ENCODE measurements at places on chromosomes 3 and 15. TPM values are rescaled to one million over a fixed set of nuclear protein-coding genes. Genes with fewer than 3 reads are reported as not detected.

Gene GRK7
- not detected for total RNA-seq

Gene CDC25A
- total RNA-seq = 83.3 TPM

Gene ILDR1
- total RNA-seq = 0.68 TPM

Gene CD200
- total RNA-seq = 51.6 TPM

DNA sequence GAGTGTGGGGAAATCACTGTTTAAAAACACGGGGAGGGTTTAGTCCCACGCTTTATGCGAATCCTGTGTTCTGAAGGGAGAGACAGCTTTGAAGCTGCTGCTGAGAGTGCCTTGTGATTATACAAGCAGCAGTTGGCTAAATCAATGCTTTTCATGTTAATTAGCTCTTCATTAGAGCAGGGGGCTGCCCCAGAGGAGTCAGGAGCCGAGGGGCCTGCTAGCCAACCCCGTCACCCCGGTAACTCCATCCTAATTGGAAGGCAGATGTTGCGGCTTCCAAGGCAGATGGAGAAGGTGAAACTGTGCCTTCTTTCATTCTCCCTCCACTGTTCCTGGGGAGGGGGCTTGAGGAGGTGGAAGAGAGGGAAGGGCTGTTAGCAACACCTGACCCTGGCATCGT lies 92.4 kb upstream of the ANKRD34C start:
- H3K4me3 ChIP-seq = no peak overlapping the region
- H3K27ac ChIP-seq = no peak overlapping the region
- no peaks in the 10 kb centered on the region for H3K4me1 ChIP-seq
- H3K27me3 ChIP-seq = no peaks in the 10 kb centered on the region

- peaks cover 13% of the 10 kb centered on the region for H3K36me3 ChIP-seq
- H3K4me3 ChIP-seq = peak overlapping the region; percentile 39
- H3K27ac ChIP-seq = no peak overlapping the region
Measured at GRCh38 chr15:68666120-68666811, 87.5 kb downstream of the CORO2B start.

DNA sequence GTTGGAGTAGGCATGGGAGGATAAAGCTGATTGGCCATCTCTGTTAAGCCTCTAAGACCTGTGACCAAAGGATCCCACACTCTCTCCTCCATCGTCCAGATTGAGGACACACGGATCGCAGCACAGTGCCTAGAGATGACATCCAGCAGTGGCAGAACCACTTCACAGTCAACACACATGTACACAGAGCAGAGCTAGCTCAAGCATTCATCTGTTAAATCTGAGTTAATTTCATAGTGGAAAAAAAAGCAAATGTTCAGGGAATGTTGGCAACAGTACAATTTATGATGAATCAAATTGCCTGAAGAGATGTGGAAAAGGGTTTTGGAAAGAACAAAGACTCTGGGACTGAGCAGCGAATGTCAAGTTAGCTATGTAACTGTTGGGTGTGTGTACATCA lies 108.1 kb upstream of the PLAAT1 start:
- no peaks in the 10 kb centered on the region for H3K4me1 ChIP-seq
- H3K27ac ChIP-seq = no peak overlapping the region
- H3K36me3 ChIP-seq = no peaks in the 10 kb centered on the region

- no peak for DNase-seq
- H3K36me3 ChIP-seq = no peaks in the 10 kb centered on the region
- H3K4me1 ChIP-seq = no peaks in the 10 kb centered on the region
Measured at GRCh38 chr3:192022412-192022811, 561.4 kb downstream of the PYDC2 start.

DNA sequence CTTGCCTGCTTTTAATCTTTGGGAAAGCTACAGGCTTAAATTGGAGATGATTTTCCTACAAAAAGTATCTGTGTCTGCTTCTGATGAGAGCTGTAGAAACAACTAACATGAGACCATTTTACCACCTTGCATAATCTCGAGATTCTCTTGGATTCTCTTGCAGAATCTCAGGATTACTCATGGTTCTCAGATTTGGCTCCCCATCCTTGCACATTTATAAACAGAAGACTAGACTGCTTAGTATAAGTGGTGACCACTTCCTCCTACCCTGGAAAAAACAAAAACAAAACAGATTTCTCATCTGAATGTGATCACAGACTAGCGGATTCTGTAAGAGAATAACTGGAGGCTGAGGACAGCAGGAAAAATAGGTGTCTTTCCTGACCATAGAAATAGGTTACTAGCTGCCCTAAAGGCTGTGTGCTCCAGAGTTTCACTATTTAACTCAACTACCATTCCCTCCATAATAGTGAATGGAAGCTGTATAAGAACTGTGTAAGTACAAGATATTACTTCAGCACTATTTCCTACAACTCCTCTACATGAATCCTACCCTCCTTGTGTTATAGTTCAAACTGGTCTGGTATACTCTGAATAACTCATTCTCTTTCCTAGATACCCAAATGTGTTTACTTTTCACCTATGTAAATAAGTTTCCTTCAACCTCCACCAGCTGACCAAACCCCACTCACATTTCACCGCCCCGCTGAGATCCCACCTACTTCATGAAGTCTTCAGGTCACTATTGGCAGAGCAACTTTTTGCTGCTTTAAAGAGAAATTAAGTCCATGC lies 122.2 kb upstream of the C2CD4B start:
- no peaks in the 10 kb centered on the region for H3K27me3 ChIP-seq
- no peak for DNase-seq
- peaks cover 9% of the 10 kb centered on the region for H3K36me3 ChIP-seq
- H3K27ac ChIP-seq = no peak overlapping the region

DNA sequence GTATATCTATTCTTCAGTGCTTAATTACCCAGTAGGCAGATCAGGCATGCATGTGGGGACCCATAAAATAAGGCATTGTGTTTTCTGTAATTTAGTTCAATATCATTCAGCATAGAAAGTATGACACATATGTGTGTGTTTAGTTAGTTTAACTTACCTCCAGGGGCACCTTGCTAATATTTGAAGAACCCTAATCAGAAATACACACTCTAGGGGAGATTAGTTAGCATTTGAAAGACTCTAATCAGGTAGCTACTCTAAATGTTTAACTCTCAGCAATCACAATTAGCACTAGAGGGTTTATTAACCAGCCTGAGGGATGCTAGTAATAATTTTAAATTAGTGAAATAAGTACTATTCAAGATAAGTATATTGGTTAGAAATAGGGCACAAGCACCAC lies 104.5 kb downstream of the ECT2 start:
- no peak for DNase-seq
- H3K27me3 ChIP-seq = no peaks in the 10 kb centered on the region
- no peaks in the 10 kb centered on the region for H3K36me3 ChIP-seq
- H3K4me3 ChIP-seq = no peak overlapping the region

- H3K27me3 ChIP-seq = no peaks in the 10 kb centered on the region
- peak; percentile 37 for DNase-seq
- H3K4me1 ChIP-seq = no peaks in the 10 kb centered on the region
- H3K4me3 ChIP-seq = no peak overlapping the region
Measured at GRCh38 chr3:98602078-98602678, 8.8 kb upstream of the CPOX start.

GRCh38 chr3:66439666-66440344 lies 61.0 kb downstream of the LRIG1 start:
- DNase-seq = no peak
- no peak overlapping the region for H3K27ac ChIP-seq
- peaks cover 39% of the 10 kb centered on the region for H3K4me1 ChIP-seq

All from H9 (cell line).